ENCODE measurements at places on chromosomes 11 and 22. TPM values are rescaled to one million over a fixed set of nuclear protein-coding genes. Genes with fewer than 3 reads are reported as not detected.
A peak's percentile ranks its signal among the peaks of the same experiment; 100 is the strongest.

DNA sequence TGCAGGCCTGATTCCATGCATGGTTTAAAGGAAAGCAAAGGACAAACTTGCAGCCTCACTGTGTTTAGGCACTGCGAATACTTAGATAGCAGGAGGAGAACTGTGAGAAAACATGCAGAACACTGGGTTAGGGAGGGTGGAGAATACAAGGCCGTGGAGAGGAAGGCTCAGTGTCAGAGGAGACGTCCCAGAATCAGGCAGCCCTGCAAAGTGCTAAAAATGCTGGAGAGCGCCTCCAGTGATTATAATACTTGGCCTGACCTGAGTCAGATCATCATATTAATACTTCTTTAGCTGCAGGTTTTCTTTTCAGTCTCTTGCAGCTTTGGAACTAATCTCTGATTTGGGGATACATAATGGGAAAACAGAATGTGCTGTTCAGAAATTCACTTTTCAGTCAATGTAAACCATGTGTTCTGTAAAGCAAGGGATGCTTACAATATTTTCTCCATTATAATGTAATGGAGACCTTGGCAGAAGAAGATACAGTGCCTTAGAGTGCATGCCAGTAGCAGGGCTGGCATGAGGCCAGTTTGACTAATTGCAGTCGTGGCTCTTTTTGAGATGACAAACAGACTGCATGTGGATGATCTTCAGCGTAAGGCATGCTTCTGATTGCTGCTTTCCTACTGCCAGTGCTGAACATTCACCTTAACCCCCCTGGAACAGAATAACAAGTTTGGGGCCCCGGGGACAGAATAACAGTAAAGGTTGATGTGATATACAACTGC is 16.8 kb downstream of the EXT2 start:
- DNase-seq = peak; percentile 78

DNA sequence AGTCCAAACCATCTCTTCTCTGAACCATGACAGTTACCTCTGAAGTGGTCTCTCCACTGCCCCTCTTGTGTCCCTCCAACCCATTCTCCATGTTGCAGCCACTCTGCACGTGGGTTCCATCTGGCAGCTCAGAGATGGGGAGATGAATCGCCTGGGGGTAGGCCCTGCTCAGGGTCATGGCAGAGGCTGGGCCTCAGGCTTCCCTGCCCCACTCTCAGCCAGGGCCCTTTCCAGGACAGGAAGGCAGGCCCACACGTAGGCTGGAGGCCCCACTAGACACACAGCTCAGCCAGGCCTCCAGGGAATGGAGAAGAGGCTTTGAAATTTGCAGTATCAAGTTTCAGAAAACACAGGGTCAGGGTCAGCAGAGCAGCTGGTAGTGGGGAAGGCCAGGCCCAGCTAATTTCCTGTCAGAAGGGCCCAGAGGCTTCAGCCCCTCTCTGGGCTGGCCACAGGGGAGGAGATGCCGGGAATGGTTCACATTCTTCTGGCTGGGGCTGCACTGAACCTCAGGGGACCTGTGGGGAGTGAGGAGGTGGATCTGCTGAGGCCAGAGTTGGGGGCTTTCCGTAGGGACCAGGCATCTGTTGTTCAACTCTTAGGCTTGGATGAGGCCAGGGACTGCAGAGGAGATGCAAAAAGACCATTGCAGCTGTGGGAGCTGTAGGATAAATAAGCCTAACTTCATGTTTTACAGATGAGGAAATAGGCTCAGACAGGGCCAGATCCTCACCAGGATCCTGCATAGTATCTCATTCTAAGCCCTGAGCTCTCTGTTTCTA is 101.6 kb downstream of the SWAP70 start:
- peak; percentile 91 for DNase-seq

The FZD4 gene
- 6.8 TPM for total RNA-seq

The DGCR6 gene
- total RNA-seq = 0.81 TPM

The MS4A5 gene
- total RNA-seq = not detected

The KCNJ5 gene
- not detected for total RNA-seq

The CSNK2A3 gene
- 3.1 TPM for total RNA-seq

Measured in M059J (cell line).